ENCODE measurements at places on chromosomes 4 and X.
A peak's percentile ranks its signal among the peaks of the same experiment; 100 is the strongest.

DNA sequence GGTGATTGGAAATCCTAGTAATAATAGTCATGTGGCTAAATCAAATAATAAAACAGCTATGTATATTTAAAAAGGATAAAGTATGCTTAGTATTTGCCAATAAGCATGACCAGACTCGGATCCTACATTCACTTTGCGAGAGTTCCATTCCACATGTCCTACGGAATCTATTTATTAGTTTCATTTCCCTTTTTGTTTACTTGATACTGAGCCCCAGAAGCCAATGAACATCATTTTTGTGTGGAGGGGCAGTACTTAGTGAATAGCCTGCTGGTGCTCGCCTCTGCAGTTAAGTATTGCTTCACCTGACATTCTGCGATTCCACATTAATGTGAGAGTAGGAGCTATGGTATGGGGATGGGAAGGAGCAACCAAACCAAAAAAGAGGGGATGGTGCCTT is 58.5 kb upstream of the NAP1L5 start:
- H3K4me1 ChIP-seq, result no peaks in the 10 kb centered on the region
- H3K4me3 ChIP-seq, result no peak overlapping the region
- H3K27me3 ChIP-seq, result no peaks in the 10 kb centered on the region
- no peak for DNase-seq
- no peak overlapping the region for H3K27ac ChIP-seq

DNA sequence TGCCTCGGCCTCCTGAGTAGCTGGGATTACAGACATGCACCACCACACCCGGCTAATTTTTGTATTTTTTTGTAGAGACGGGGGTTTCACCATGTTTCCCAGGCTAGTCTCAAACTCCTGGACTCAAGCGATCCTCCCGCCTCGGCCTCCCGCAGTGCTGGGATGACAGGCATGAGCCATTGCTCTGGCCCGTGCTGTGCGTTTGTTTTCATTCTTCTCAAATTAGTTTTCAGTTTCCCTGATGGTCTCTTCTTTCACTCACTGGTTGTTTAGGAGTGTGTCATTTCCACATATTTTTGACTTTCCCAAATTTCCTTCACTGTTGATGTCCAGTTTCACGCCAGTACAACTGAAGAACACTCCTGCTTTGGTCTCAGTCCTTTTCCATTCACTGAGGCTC is 31.8 kb downstream of the SH3TC1 start:
- DNase-seq, result no peak
- no peaks in the 10 kb centered on the region for H3K4me1 ChIP-seq
- no peak overlapping the region for H3K4me3 ChIP-seq
- H3K27me3 ChIP-seq, result no peaks in the 10 kb centered on the region
- H3K27ac ChIP-seq, result no peak overlapping the region

- no peak for DNase-seq
- H3K4me3 ChIP-seq, result no peak overlapping the region
- H3K27ac ChIP-seq, result no peak overlapping the region
- peaks cover 21% of the 10 kb centered on the region for H3K27me3 ChIP-seq
- H3K36me3 ChIP-seq, result no peaks in the 10 kb centered on the region
Observed at GRCh38 chrX:137431693-137432488, 134.0 kb upstream of the ZIC3 start.

DNA sequence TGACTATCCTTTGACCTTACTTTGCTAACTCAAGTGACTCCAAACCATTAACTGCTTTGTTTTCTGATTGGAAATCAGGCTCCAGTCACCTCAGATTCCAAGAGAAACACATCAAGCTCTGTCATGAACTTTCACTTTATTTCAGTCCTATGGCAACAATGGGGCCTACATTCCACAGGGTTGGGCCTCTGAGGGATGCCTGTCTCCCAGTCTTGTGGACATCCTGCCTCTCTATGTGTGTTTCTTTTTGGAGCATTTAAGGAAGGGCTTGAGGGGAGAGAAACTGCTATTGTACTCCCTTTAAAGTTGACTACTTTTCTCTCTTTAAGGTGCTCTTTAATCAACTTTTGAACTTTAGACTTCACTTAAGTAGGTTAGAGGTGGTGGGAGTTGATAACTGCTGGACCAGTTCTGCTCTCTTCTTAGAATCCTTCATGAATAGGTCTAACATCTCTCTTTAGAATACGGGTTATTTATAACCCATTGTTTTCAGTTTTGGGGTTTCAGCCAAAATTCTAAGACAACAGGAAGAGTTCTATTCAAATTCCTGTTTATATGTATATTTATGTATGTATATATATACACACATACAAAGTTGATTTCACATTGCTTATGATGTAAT is 274.3 kb upstream of the NR3C2 start:
- H3K4me3 ChIP-seq, result no peak overlapping the region
- H3K36me3 ChIP-seq, result no peaks in the 10 kb centered on the region
- no peak overlapping the region for H3K27ac ChIP-seq
- no peaks in the 10 kb centered on the region for H3K4me1 ChIP-seq
- H3K27me3 ChIP-seq, result no peaks in the 10 kb centered on the region
- no peak for DNase-seq

DNA sequence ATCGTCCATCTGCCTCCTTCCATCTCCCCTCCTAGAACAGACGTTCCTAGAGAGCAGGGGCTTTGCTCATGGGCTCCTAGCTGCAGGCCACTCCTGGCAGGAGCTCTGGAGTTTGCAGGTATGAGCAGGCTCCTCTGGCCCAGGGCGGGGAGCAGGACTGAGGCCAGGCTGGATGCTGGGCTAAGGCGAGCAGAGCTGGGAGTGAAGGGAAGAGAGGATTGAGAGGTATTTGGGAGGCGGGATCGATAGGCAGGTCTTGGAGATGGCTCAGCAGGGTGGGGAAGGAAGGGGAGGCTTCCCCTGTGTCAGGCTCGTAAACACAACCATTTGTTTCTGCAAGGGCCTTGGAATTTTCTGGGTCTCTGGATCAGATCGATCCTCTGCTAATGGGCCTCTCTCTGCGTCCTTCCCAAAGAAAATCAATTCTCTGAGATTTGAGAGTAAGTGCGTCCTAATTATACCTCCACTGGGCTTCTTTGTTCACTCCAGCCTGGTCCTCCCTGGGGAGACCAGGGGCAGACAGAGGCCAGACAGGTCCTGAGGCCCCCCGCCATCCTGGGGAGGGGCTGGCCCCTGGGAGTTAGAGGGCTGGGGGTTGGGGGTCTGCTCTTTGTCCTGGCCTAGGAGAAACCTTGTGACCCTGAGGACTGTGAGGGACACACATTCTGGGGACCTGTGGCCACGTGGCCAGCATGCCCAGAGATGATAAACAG is 94.8 kb upstream of the PSAPL1 start:
- H3K27me3 ChIP-seq, result no peaks in the 10 kb centered on the region
- H3K27ac ChIP-seq, result no peak overlapping the region
- no peak overlapping the region for H3K4me3 ChIP-seq
- no peaks in the 10 kb centered on the region for H3K36me3 ChIP-seq

DNA sequence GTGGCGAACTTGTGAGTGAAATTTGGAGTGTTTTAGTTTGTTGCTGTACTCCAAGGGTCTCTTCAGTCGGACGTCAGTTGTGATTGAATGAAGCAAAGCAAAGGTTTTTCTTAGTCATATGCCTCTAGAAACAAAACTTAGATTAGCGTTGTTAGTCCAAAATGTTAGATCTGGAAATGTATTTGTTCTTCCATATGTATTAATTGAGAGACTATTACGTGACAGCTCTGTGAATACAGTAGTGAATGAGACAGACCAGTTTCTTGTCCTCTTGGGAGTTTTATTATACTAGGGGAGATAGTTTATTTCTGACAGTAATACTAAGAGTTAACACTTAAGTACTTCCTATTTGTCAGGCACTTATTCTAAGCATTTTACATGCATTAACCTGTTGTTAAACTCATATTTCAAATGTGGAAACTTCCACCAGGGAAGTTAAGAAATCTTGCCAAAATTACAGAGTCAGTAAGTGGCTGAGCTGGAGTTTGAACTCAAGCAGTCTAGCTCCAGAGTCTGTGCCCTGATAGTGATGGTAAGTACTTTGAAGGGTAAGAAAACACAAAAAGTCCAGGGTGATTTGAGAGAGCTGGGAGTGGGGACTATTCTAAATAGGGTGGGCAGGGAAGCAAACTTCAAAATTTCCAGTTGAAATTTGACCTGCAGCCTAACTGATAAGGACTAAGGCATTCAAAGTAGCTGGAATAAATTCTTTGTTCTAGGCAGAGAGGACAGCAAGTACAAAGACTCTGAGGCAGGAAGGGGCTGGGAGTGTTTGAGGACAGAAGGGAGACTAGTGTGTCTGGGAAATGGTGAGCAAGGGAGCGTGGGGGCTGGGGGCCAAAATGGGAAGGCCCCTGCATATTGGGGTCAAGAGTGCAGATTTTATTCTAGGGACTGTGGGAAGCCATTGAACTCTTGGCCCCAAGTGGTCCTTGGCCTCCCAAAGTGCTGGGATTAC is 17.0 kb downstream of the ADD1 start:
- no peaks in the 10 kb centered on the region for H3K27me3 ChIP-seq
- H3K27ac ChIP-seq, result peak overlapping the region; percentile 53
- H3K4me3 ChIP-seq, result no peak overlapping the region
- peaks cover 60% of the 10 kb centered on the region for H3K4me1 ChIP-seq
- H3K36me3 ChIP-seq, result no peaks in the 10 kb centered on the region

GRCh38 chrX:119089619-119090018 is 16.8 kb downstream of the CT47C1 start:
- H3K4me3 ChIP-seq, result no peak overlapping the region
- H3K4me1 ChIP-seq, result no peaks in the 10 kb centered on the region
- H3K27ac ChIP-seq, result no peak overlapping the region

Data from ascending aorta (tissue), 2 donors.